ENCODE measurements at places on chromosomes 1 and 21. TPM values are rescaled to one million over a fixed set of nuclear protein-coding genes. Genes with fewer than 3 reads are reported as not detected.

ELAPOR1 gene
- total RNA-seq = under 0.01 TPM

OR6K3 gene
- not detected for total RNA-seq

CELA2A gene
- not detected for total RNA-seq

SLC6A9 gene
- 1.7 TPM for total RNA-seq

LIN28A gene
- not detected for total RNA-seq

TNNT2 gene
- not detected for total RNA-seq

TRIM17 gene
- total RNA-seq = 0.67 TPM

OR2L2 gene
- not detected for total RNA-seq

KCNK2 gene
- total RNA-seq = 14.1 TPM

STMN1 gene
- 102 TPM for total RNA-seq

NID1 gene
- total RNA-seq = 46.9 TPM

PHC2 gene
- 81.6 TPM for total RNA-seq

PEF1 gene
- total RNA-seq = 76.1 TPM

RIMS3 gene
- total RNA-seq = 0.69 TPM

LRRC7 gene
- total RNA-seq = not detected

HES4 gene
- total RNA-seq = 57.1 TPM

RIMKLA gene
- not detected for total RNA-seq

CXADR gene
- total RNA-seq = 6.5 TPM

HMCN1 gene
- 94.5 TPM for total RNA-seq

KDF1 gene
- not detected for total RNA-seq

RXRG gene
- total RNA-seq = 6.9 TPM

CAPN9 gene
- total RNA-seq = not detected

TSPAN1 gene
- not detected for total RNA-seq

RBP7 gene
- total RNA-seq = not detected

SERTAD4 gene
- 0.73 TPM for total RNA-seq

Measured in melanocyte of skin (primary cell).